Posterior cingulate gyrus (tissue), 11 donors: ENCODE measurements at places on chromosomes 6 and 20.

GRCh38 chr6:89145091-89145955 is 532 bp upstream of the PM20D2 start:
- no peak for DNase-seq

DNA sequence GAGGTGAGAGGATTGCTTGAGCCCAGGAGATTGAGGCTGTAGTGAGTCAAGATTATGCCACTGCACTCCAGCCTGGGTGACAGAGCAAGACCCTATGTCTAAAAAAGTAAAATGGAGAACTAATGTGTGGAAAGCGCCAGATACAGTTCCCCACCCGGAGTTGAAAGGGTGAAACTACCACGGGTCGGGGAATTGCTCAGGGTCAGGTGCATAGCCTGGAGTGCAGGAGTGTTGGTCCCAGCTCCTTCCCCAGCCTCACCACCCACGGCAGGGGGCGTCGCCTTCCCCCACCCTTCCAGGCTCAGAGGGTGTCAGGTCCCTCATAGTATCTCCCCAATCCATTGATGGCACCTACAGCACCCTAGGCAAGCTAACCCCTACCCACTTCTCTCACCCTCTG is 26.1 kb downstream of the C20orf203 start:
- DNase-seq: no peak

GRCh38 chr6:142443532-142443931 is 141.7 kb downstream of the ADGRG6 start:
- DNase-seq: no peak

- no peak for DNase-seq
These were observed 3.3 kb downstream of the EIF2S2 start for GRCh38 chr20:34108616-34109174.

GRCh38 chr20:58160451-58161061 is 67.9 kb downstream of the ANKRD60 start:
- DNase-seq: no peak
